ENCODE measurements at places on chromosomes 4 and X.

DNA sequence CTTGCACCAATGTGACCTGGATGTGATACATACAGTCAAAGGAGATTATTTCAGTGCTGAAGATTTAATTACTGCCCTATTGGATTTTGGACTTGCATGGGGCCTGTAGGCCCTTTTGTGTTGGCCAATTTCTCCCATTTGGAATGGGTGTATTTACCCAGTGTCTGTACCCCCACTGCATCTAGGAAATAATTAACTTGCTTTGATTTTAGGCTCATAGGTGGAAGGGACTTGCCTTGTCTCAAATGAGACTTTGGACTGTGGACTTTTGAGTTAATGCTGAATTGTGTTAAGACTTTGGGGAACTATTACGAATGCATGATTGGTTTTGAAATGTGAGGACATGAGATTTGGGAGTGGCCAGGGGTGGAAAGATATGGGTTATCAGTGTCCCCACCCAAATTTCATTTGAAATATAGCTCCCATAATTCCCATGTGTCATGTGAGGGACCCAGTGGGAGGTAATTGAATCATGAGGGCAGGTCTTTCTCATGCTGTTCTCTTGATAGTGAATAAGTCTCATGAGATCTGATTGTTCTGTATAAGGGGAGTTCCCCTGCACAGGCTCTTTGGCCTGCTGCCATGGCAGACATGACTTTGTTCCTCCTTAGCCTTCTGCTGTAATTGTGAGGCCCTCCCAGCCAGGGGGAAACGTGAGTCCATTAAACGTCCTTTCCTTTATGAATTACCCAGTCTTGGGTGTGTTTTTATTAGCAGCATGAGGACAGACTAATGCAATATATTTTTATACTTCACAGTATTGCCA lies 362.2 kb upstream of the SPANXN4 start:
- DNase-seq = no peak

GRCh38 chr4:182530451-182530850 lies 287.2 kb downstream of the TENM3 start:
- DNase-seq = no peak

DNA sequence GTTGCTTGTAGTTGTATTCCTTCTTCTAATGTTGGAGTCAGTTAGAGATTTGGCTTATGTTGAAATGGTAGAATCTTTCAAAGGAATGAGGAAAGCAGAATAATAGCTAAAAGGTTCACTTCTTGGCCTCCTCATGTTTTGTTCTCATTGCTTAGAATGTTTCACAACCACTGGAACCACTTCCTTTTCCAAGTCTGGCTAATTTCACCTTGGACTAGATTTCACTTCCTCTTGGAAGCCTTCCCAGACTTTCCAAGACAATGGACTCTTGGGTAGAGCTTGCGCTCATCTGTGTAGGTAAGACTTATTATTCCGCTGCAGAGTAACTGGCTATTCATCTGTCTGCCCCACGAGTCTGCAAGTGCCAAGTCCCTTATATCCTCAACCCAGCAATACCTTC lies 8.3 kb downstream of the SPATA18 start:
- no peak for DNase-seq

- no peak for DNase-seq
These were observed 230.0 kb downstream of the LDB2 start for GRCh38 chr4:16668488-16668887.

- DNase-seq = no peak
These were observed 50.9 kb downstream of the PKD2 start for GRCh38 chr4:88058295-88058694.

GRCh38 chrX:63424063-63424462 lies 72.9 kb upstream of the SPIN4 start:
- DNase-seq = no peak

DNA sequence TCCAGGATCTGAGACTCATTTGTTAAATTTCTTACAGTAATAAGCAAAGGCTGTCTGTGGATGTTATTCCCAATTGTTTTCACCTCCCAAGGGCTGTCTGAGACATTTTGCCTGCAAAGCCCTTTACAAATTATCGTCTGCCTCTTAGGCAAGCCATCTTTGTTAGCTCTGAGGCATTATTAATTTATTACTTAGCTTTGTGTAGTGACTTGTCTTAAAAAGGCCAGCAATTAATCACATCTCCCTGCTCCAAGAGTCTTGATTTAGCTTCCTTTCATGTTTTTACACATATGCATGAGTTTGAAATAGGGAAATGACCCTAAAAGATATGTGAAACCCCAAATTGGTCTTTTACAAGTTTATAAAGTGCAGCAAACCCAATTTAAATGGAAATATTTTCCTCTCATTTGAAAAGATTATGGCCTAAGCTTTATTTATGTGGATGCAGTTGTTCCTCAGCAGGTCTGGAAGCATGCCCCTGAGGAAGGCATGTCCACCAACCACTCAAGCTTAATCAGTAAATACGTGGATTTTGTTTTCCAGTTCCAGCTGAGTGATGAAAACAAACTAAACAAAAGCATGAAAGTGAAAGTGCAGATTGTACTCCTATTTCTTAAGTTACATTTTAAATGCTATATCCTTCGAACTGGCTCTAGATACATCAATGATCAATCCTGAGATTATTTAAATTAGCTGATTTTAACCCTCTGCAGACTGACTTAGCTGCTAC lies 173.6 kb upstream of the LNX1 start:
- DNase-seq = no peak

DNA sequence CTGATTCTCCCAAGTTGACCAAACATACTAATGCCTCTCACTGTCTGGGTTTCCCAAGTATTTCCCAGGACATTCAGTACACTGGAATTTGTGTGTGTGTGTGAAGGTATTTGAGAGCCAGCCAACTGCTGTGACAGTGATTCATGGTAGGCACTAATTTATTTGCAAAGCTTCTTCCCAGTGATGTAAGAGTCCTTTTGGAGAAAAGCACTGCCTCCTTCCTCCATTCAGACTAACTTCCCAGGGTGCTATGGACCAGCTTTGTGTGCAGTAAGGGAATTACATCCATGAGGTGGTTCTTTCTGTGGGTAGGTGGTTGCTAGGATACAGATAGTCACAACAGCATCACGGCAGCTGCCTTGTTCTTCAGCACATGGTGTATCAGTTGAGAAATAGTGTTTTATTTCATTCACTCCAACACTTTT lies 8.7 kb downstream of the EGF start:
- peak; percentile 95 for DNase-seq

All from mesendoderm (in vitro differentiated cells).